AG04449 (cell line): ENCODE measurements at places on chromosomes 2 and 18.

GRCh38 chr2:142286618-142287017, 155.8 kb upstream of the LRP1B start:
- no peak for DNase-seq

DNA sequence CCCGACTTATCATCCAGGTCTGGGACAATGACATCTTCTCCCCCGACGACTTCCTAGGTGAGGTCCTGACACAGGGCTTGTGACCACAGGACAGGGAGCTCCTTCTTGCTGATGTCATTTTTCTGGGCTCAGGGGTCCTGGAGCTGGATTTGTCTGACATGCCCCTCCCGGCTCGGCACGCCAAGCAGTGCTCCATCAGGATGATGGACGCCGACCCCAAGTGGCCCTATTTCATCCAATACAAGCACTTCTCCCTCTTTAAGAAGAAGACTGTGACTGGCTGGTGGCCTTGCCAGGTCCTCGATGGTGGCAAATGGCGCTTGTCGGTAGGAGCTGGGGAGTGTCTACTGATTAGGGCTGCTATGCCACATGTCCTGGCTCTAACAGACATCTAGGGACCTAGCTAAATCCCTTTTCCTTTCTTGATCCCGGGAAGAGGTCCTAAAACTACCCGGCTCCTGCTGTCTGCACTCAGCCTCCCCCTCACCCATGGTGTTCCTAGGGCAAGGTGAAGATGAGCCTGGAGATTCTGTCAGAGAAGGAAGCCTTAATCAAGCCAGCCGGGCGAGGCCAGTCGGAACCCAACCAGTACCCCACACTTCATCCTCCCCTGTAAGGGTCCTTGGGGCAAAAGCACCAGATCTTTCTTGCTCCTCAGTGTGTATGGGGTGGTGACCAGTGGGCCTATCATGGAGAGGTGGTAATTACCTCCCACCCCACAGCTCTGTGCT, 36.7 kb downstream of the LMAN2L start:
- DNase-seq: no peak

GRCh38 chr2:33051586-33052360, 105.0 kb downstream of the LTBP1 start:
- DNase-seq: no peak

GRCh38 chr2:18517386-18517785, 43.1 kb downstream of the RDH14 start:
- DNase-seq: no peak

DNA sequence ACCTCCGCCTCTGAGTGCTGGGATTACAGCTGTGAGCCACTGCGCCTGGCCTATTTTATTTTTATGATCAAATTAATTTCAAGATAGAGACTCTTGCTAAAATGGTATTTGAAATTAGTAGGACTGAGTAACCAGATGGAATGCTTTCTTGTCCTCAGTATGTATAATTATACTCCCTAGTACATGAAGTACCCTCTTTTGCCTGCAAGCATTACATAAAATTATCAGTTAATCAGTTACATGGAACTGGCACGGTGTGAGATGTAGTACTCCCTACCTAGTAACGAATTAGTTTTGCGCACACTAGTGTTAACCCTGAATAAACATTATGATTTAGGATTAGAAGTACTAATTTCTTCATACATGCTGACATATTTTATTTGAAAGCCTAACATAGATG, 41.6 kb downstream of the RBBP8 start:
- DNase-seq: no peak

- DNase-seq: no peak
These were observed 164.9 kb upstream of the SALL3 start for GRCh38 chr18:78814766-78815165.

- no peak for DNase-seq
These were observed 53.7 kb downstream of the FAM210A start for GRCh38 chr18:13672657-13673056.

- DNase-seq: no peak
These were observed 5.7 kb downstream of the RHOB start for GRCh38 chr2:20452551-20452950.

GRCh38 chr2:121783180-121783579, 27.7 kb downstream of the TSN start:
- DNase-seq: no peak
